ENCODE measurements at places on chromosomes 4 and X. TPM values are rescaled to one million over a fixed set of nuclear protein-coding genes. Genes with fewer than 3 reads are reported as not detected.

The RPA4 gene
- 0.72 TPM for total RNA-seq

The CABS1 gene
- not detected for total RNA-seq

DNA sequence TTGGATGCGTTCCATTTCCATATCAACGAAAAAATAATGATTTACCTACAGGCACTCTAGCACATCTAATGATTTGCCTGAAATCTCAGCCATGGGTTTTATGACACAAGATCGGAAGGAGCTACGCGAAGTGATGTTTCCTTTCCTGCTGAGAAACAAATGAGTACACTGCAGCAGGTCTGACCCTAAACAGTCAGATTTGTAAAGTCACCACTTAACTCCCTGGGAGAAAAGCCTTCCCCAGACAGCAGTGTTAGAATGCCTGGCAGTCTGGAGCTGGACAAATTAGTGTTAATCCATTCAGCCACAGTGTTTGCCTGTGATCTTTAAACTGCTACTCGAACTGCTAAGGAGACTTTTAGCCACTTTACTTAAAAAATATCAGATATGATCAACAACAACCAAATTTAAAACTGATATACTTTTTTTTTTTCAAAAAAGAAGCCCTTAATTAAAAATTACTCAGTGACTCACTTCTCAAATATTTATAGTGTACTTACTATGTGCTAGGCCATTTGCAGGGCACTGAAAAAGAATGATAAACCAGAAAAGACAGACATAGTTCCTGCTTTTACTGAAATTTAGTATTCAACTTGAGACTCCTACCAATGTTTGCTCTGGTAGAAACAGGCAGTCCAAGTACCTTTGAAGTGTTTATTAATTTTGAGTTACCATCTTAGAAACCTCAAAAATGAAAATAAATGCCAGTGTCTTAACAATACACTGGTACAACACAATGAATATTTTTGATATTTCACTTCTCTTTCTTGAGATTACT lies 104.5 kb downstream of the SHISA3 start:
- ATAC-seq: peak; percentile 93

The FOXR2 gene
- total RNA-seq: not detected

DNA sequence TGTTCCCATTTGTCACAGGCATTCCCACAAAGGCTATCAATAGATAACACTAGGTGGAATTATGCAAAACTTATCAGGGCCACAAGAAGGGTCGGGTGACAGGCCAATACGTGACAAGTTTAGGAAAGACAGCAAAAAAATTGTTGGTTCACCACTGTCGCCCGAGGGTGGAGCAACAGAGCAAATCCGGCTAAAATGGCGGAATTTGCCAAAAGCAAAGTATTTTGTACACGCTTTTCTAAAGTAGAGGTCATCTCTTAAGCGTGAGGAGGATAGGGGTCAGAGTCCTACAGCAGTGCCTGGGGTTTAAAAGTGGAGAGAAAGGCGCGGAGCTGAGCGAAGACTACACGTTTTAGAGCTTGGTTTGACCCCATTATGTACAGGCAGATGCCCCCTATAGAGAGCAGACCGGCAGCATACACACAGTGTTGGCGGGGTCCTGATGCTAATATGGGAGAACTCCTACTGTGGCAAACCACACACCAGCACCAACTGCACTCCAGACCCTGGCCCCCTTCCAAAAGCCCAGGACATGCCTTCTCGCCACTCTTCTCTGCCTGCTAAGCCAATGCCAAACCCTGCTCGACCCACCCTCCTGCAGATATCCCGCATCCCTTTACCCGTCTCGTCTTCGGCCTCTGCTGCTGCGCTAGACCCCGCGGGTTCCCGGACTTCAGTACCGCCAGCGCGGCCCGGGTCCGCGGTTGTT lies 733 bp downstream of the CCNA2 start:
- ATAC-seq: peak; percentile 36

- no peak for ATAC-seq
Measured at GRCh38 chrX:20637351-20637750, 370.6 kb upstream of the RPS6KA3 start.

DNA sequence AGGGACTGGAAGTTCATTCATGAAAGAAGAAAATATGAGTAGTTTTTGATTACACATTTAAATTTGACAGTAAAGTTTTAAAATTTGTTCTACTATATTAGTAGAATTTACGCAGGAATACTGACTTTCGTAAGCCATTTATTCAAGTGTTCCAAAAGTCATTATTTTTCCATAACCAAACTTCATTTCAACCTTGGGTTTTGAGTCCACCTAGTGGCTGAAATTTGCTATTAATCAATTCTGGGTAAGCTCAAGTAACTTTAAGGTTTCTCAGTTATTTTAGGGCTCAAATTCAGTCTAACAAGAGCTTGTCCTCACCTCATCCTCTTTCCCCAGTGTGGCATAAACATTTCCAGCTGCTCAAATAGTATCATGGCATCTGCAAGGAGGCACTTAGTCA lies 175.4 kb downstream of the SH3BGRL start:
- ATAC-seq: no peak

DNA sequence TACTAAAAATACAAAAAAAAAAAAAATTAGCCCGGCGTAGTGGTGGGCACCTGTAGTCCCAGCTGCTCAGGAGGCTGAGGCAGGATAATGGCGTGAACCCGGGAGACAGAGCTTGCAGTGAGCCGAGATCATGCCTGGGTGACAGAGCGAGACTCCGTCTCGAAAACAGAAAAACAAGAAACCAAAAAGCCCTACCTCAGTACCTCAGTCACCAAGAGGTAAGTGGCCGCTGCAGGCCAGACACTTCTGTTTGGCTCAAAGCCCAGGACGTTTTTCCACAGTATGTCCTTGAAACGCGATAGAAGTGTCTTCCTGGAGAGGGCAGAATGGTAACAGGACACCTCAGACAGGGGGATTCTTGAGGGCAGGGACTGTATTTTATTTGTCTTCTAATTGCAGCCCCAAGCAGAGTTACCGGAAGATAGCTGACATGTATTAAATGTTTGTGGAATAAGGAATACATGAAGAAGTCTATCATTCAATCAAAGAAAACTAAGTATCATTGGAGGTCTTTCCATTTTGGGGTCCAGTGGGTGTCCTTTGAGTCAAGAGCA lies 63.6 kb downstream of the CLNK start:
- no peak for ATAC-seq

The SPANXB1 gene
- total RNA-seq: not detected

DNA sequence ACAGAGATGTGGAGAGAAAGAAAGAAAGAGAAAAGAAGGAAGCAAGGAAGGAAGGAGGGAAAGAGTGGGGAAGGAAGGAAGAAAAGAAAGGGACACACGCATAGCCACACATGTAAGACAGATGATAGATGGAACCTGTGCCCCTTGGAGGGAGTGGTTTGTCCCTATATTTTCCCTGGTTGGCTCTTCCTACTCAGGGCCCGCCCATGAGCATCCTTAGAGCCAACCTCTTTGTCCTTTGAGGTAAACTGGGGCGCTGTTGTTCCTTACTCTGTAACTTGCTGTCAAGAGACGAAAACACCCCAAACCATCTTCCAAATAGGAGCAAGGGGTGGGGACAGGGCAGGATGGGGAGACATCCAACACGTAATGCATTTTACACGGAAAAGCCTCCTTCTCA lies 220.9 kb downstream of the MAML3 start:
- no peak for ATAC-seq

DNA sequence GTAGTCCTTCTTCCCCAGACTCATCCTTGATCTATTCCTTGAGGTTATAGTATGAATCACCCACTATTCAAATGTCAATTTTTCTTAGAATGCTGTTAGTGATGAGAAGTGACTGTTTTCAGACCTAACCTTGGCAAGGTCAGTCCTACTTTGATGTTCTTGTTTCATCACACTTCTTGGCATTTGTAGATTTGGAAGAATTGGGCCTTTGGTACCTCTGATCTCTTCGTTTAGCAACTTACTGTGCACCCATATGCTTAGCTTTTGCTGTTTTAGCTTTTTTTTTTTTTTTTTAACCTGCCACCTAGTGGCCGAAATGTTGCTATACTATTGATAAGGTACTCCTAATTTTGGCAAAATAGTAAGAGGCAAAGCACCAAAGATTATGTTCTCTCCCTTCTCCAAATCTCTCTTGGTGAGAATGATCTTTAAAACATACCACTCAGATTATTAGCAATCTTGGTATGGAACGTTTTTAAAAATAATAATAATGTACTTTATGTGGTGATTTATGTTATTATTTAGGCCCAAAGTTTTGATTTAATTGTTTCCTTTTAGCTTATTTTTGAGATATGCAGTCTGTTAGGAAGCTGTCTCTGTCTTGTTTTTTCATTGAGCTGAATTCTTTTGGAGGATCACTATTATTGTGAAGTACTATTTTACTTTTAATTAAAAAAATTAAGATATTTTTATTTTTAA lies 16.6 kb downstream of the DCK start:
- peak; percentile 54 for ATAC-seq

- no peak for ATAC-seq
Measured at GRCh38 chr4:67746797-67747495, 7.2 kb downstream of the GNRHR start.

- no peak for ATAC-seq
Measured at GRCh38 chr4:84235126-84235944, 263.8 kb downstream of the NKX6-1 start.

DNA sequence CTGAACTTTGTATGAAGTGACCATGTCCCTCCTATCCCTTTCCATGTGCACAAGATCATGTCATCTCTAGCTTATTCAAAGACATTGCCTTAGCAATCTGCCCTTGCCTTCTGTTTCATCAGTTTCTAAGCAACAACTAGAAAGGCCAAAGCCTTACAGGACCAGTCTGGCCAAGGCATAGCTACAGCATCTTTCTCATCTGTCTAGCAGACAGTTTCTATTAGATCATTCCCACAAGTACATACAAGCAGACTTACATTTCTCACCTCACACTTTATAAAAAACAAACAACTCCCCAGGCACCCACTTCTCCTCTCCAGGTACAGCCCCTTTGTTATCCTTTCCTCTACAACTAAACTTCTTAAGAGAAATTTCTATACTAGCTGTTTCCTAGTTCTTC lies 188.7 kb upstream of the AADAT start:
- peak; percentile 52 for ATAC-seq

DNA sequence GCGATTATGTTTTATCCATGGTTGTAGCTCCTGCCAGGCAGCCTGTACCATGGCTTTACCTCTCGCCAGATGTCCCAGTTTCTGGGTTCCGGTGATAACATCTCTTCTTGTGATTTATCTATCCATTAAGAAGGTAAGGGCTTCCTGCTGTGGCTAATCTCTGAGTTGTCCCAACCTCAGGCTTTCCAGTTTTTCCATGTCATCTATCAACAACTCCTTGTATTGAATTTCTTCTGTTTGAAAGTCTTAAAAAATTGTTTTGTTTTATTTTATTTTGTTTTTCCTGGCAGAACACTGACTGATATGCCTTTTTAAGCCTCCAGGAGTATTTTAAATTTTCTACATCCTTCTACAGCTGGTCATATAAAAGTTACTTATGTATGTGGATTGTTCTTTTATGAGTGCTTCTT lies 241.9 kb downstream of the ANTXR2 start:
- no peak for ATAC-seq

DNA sequence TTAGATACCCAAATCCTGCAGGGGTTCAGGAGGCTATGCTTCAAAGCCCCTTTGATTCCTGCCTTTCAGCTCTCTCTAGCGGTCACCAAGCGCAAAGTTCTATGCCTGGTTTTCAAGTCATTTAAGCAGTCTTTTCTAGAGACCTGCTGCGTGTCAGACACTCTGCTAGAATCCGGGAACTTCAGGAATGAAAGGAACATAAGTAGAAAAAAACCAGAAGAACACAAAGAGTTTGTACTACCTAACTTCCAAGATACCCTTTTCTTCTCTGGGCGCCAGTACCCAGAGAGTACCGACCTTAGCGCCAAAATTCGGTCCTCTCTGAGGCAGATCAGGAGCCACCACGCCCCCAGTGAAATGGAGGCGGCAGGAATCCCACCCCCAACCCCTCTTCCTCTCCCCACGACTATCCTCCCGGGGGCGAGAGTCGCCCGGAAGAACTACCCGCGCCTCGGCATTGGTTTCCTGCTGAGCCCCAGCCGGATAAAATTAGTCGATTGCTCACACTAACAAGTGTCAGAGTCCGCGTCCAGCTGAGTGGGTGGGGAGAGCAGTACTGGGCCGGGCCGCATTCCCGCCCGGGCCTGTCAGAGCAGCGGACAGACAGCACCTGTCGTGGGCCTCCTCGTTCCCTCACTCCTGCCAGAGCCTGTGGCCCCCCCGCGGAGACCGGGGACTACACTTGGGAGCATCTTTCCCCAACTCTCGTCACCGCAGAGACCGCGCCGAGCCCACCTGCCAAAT lies 78.8 kb downstream of the RLIM start:
- peak; percentile 65 for ATAC-seq

The MSX1 gene
- total RNA-seq: 1.2 TPM

- peak; percentile 7 for ATAC-seq
Measured at GRCh38 chr4:84298023-84298718, 200.9 kb downstream of the NKX6-1 start.

- no peak for ATAC-seq
Measured at GRCh38 chr4:153418558-153418957, 47.6 kb upstream of the TMEM131L start.

GRCh38 chr4:54676658-54677057 lies 18.9 kb downstream of the KIT start:
- ATAC-seq: no peak

- ATAC-seq: no peak
Measured at GRCh38 chr4:48575964-48576363, 85.9 kb downstream of the ZAR1 start.

GRCh38 chr4:73006286-73006990 lies 63.1 kb downstream of the COX18 start:
- peak; percentile 23 for ATAC-seq

- ATAC-seq: no peak
Measured at GRCh38 chr4:23822181-23822580, 67.7 kb downstream of the PPARGC1A start.

DNA sequence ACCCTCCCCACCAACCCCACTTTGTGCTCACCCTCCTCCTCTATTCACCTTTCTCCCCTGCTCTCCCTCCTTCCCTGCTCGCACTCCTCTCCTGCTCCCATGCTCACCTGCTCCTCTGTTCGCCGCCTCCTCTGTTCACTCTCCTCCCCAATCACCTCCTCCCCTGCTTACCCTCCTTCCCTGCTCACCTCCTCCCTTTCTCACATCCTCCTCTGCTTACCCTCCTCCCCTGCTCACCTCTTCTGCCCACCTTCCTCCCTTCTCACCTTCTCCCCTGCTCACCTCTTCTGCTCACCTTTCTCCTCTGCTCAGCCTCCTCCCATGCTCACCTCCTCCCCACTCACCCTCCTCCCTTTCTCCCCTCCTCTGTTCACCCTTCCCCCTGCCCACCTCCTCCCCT lies 357.2 kb downstream of the UNC5C start:
- ATAC-seq: no peak

The CETN2 gene
- total RNA-seq: 52.0 TPM

The CXCL3 gene
- total RNA-seq: 0.63 TPM

DNA sequence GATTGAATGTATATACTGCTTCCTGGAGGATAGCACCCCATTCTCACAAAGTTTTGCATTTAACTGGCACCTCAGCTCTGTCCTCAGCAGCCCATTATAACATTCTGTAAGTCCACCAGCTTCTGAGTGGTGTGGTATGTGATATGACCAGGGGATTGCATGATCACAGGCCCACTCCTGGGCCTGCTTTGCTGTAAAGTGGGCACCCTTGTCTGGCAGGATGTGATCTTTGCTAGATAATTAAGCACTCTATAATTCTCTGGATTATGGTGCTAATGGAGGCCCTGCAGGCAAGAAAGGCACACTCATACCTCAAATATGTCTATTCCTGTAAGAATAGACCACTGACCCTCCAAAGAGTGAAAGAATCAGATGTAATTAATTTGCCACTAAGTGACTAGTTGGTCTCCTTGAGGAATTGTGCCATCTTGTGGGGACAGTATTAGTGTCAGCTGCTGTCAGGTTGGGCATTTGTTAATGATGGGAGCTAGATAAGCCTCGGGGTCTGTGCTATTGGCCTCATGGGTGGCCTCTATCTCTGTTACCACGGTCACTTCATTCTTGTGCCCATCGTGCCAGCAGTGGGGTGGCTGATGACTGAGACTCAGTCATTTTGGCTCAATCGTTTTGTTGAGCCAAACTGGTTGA lies 2.2 kb upstream of the CFI start:
- ATAC-seq: peak; percentile 68
